Activated CD4-positive, CD25-positive, alpha-beta regulatory T cell (primary cell): ENCODE measurements at places on chromosomes 12 and 14.

DNA sequence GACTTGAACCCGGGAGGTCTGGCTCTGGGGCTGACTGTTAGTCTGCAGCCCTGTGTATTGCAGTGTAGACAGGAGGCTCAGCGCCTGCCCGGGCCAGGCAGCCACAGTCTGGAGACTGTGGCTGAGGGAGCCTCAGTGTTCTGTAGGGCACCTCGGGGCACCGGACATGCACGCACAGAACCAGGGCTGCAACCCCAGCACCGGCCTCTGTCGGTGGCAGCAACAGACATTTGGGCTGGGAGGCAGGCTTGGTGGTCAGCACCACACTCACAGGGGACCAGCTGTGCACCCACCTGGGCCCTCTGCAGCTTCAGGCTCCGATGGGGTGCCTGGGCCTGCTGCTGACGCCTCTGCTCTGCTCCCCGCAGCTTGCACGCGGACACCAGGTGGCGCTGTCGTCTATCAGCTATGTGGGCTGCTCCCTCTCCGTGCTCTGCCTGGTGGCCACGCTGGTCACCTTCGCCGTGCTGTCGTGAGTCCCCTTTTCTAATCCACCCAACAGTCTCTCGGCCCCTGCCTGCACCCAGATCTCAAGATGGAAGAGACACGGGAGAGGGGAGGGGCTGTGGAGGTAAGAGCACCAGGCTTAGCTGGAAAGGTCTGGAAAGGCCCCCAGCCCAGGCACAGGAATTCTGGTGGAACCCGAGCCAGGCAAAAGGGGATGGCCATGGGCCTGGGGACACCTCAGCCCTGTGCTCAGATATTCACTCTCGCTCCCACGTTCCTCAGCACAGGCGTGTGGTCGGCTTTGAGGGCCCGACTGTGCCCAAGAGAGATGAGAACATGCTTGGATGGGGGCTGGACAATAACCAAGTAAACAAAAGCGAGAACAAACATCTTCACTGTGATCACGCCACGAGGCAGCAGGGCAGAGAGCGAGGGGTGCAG lies 151.0 kb downstream of the ADGRD1 start:
- peak; percentile 61 for DNase-seq

DNA sequence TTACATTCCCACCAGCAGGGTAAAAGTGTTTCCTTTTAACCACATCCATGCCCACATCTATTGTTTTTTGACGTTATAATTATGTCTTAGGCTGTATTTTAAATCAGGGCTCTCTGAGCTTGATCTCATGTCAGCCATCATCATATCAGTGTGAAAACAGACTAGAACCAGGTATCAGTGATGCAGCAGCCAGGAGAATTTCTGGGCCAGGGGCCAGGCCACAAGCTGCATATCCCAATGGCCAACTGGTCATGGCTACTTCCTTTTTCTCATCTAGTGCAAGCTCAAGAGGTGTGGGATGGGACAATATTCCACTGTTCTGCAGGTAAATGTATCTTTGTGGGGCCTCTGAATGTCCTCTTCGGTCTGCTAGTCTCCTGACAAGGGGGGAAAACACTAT lies 125.1 kb downstream of the CRADD start:
- no peak for DNase-seq

- no peak for DNase-seq
These were observed 13.3 kb upstream of the PZP start for GRCh38 chr12:9221483-9221882.

DNA sequence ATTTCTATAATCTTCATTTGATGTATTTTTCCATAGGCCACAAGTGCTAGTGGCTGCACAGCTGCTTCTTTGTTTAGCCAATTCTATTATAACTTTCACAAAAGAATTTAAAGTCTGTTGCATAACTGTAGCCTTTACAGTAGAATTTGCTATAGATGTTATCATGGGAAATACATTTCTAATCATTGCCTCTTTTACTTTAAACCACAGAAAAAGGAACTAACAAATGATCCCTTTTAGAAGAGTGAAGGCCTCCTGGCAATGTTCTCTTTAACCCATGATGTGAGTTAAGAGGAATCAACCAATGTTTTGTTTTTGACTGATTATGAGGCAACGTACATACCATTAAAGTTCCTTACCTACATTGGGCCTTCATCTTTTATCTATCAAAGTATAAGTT lies 68.8 kb downstream of the RPL10L start:
- no peak for DNase-seq

GRCh38 chr14:100117633-100118395 lies 41.6 kb downstream of the DEGS2 start:
- DNase-seq, result no peak

DNA sequence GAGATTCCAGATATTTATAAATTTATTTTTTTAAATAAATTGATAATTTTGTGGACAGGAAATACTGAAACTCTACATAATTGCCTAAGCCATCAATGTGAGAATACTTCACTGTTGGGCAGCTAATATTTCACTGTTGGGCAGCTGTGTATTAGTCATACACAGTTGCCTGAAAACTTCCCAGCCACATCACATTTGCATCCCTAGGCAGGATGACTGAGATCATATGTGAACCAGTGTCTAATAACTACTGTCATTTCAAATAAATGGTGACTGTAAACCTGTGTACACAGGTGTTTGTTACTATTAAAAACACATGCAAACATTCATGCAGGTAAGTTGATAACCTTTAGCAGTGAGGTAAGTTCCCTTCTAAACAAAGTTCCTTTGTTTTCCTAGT lies 43.9 kb downstream of the TMTC3 start:
- no peak for DNase-seq

- DNase-seq, result no peak
These were observed 485.1 kb downstream of the ZFP36L1 start for GRCh38 chr14:68307790-68308168.

- no peak for DNase-seq
These were observed 54.5 kb downstream of the C12orf75 start for GRCh38 chr12:105384916-105385535.

DNA sequence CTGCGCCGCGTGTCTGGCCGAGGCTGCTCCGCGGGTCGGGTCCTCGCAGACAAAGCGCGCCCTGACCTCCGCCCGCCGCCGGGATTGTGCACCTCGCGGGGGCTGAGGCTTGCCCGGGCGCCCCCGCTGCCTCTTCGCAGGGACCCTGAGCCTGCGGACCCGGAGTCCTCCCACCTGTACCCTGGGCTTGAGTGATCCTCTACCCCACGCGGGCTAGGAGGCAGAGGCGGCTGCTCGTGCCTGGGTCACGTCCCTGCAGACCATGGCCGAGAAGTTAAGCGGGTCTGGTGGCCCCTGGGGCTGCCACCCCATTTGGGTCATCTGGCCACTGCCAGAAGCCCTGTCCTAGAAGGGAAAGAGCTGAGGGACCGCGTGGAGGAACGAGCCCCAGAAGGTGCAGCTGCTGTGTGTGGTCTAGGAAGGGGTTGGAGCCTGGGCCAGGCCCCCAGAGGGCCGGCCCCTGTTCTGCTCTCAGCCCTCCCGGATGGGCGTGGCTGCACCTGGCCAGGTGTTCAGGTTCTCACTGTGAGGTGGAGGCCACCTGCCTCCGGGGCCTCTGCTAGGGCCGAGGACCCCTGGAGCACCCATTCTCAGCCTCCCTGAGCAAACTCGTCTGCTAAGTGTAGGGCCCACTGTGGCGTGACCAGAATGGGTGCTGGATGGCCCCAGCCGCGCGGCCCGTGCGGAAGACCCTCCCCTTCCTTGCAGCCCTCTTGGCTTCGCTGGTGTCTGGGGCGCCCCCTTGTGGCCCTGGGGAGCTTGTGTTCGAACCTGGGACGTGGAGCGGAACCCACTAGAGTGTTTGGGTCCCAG lies 49.6 kb downstream of the LRCOL1 start:
- peak; percentile 64 for DNase-seq

DNA sequence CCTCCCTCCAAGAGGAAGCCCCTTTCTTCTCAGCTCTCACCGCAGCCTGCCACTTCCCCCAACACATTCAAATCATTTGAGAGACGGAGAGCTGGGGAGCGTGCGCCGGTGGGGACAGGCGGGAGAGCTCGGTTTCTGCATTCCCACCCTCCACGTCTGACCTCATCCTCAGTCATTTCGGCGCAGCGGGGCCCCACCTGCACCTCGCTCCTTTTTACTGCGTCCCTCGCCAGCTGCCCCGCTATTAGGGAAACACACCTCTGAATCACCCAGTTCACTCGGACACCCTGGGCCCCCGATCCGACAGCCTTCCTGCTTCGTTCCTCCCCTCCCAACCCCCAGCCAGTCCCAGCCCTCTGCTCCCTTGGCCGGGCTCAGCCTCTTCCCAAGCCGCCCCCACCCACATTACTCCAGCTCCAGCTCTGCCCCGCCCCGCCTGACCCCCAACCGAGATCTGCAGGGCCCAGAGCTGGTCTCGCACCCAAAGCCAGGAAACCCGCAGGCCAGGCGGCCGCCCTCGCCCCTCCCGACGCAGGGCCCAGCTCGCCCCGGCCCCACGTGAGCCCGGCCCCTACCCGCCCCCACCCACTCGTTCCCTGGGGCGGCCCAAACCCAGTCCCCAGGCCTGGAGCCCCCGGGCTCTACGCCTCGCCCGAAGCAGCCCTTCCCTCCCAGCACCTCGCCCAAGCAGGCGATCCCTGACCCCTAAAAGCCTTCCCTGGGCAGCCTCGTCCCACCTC lies 783 bp downstream of the CORO1C start:
- DNase-seq, result peak; percentile 8

- no peak for DNase-seq
These were observed 152.8 kb upstream of the MAX start for GRCh38 chr14:65255029-65255545.

DNA sequence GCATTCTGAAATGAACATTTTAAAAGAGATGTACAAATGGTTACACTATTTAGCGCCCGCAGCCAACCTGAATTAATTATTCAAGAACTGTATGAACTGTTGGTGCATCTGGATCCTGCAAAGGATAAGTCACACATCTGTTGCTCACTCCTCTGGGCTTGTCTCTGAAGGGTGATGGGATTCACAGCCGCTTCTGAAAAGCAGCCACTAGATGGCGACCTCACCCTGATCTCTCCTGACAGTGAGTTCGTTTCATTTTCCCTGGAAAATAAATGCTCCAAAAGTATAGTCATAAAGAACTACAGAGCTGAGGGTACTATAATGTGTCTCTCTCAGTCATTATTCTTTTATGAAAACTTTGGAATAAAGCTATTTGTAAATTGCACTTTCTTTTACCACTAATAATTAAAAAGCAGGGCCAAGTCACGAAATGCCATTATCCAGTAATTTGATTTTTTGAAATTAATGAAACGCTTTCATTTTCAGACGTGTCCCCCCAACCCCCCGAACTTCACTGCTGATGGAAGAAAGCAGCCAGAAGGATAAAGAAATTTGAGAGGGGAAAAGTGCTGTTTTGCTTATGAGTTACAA lies 789.6 kb downstream of the NRXN3 start:
- no peak for DNase-seq

DNA sequence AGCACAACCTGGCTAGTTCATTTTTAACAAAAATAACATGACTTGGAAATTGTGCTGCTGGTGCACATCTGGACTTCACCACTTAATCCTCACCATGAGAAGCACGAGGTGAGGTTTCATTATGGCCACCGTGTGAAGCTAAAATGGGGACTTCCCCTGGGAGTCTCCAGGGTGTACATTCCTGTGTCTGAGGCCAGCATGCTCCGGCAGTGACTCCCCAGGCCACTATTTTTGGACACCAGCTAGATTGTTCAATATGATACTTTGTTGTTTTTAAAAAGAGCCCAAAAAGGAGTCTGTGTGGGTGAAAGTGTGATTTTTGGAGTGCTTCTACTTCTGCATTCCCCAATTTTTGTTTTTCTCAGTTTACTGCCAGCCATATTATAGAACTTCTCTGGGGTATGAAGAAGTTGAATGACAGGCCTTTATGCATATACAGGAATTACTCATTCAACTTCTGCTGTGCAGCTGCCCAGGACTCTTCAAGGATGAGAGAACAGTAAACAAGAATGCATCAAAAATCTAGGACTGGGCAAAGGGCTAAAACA lies 16.9 kb upstream of the AICDA start:
- no peak for DNase-seq

DNA sequence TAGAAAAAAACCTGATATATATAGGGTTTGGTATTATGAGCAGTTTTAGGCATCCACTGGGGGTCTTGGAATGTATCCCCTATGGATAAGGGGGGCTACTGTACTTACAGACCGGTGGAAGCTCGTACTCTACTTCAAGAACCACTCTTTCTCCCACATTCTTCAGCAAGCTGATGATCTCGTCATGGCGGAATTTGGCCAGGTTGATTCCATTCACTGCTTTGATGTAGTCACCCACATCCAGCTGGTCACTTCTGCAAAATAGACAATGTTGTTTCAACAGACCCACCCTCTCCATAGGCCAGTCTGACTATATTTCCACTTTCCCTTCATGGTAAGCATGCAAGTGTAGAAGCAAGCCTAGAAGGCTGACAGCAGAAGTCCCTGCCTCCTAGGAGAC lies 139.9 kb downstream of the GRIP1 start:
- DNase-seq, result no peak

- DNase-seq, result no peak
These were observed 69.1 kb downstream of the C14orf132 start for GRCh38 chr14:96108061-96108795.

GRCh38 chr12:59699421-59700152 lies 103.8 kb downstream of the SLC16A7 start:
- no peak for DNase-seq

DNA sequence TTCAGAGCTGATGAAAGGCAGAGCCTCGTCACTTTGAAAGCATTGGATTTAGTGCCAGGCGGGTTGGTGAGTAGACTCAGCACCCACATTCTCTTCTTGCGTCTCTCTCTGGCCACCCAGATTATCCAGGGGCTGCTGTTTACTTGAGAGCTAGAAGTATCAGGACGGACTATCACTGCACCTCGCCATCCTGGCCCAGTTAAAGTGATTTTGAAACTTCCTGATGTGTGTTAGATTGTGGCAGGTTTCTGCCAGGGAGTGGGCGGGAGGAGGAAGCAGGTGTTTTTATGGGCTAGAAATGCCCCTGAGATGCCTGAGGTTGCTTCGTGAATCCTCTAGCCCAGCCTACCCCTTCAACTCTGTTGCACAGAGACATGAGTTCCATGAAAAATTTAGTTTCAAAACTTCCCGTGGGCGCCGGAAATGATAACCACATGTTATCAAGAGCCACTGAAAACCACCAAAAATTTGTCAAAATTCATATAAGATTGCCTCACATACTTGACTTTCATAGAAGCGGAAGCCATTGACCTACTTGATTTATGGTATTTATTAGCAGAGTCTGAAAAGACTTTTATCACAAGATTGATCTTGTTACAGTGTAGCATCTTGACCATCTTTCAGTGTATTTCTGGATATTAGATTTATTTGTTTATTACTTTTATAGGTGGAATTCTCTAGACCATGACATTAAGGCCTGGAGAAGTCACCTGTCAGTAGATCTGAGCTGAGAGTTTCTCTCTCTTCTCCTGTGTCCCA lies 466.0 kb downstream of the RAD51B start:
- DNase-seq, result peak; percentile 39

DNA sequence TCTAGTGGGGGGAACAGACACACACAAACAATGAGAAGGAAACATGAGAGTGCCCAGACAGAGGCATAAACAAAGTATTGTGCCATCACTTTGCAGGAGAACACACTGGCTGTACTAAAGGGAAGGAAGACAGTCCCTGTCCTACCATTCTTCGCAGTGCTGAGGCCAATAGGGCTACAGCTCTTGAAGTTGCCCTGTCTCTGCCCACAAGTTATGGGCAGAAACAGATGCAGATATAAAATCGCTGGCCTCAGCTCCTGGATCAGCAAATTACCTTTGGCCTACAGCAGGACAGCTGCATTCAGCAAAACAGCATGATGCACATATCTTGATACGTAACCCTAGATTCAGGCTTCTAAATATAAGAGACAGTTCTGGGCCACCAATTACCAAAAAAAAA lies 23.0 kb upstream of the PRKAB1 start:
- DNase-seq, result no peak

GRCh38 chr12:575129-575502 lies 88.1 kb downstream of the NINJ2 start:
- no peak for DNase-seq

GRCh38 chr12:112013601-112014402 lies 576 bp downstream of the ERP29 start:
- DNase-seq, result peak; percentile 35
